ENCODE measurements at places on chromosomes 2 and 18.

GRCh38 chr2:78263571-78263970 lies 741.4 kb upstream of the LRRTM4 start:
- no peak for DNase-seq

- no peak for DNase-seq
Measured at GRCh38 chr2:143623231-143623908, 494.2 kb downstream of the ARHGAP15 start.

DNA sequence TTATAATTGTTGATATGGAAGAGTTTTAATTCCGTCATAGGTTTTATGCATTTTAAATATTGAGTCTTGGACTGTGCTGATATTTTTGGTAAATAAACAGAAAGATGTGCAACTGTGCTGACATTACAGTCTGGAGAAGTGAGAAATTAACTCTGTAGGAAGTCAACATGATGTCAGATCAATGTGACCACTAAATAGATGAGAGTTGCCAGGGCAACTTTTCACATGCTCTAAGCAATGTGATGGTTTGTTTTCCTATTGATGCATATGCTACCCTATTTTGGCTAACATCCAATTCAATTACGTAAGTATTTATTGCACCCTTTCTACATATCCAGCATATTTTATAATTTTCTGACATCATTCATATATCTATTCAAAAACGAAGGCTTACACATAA lies 1109.3 kb downstream of the TSN start:
- no peak for DNase-seq

DNA sequence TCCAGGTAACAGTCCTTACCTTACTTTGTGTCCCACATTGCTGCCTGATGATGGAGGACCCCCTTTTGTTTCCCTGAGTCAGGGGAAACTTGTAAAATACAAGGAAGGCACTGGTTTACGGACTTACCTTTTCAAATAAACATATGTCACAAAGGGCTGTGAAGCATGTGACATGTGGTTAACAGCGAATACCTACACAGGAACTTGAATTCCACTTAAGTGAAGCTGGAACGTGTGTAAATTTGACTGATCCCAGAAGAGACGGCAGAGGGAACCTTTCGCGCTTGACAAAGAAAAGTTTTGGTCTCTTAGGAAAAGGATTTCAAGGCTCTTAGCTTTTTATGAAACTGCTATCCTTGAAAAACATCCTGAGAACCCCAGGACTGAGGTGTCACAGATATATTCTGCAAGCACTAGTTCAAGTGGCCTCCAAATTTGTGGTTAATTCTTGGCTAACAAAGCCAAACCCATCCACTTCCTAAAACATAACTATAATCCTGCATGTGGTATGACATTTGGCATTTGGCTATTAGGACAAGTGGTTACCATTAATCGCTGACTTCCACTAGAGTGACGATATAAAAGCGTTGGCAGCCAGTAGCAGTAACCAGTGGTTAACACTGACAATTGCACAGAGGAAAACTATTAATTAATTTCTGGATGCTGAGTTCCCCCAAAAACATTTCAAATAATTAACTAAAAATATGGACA lies 55.6 kb downstream of the ITGB6 start:
- no peak for DNase-seq

DNA sequence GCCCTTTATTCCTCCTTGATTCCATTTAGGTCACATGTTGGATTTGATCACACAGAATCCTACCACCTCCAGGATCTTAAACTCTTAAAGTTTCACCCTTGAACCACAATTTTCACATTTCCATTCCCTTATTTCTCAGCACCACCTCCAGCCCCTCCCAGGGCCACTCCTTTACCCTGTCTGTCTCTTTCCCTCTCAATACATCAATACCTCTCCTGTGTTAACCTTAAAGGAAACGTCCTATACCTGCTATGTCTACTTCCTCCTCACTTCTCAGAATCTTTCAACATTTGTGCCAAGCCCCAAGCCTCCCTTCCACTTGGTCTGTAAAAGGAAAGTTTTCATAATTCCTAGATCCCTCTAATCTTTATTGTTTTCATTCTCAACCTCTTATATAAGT lies 158.8 kb downstream of the BAZ2B start:
- DNase-seq = no peak

GRCh38 chr2:120383191-120383590 lies 37.3 kb downstream of the INHBB start:
- DNase-seq = no peak

DNA sequence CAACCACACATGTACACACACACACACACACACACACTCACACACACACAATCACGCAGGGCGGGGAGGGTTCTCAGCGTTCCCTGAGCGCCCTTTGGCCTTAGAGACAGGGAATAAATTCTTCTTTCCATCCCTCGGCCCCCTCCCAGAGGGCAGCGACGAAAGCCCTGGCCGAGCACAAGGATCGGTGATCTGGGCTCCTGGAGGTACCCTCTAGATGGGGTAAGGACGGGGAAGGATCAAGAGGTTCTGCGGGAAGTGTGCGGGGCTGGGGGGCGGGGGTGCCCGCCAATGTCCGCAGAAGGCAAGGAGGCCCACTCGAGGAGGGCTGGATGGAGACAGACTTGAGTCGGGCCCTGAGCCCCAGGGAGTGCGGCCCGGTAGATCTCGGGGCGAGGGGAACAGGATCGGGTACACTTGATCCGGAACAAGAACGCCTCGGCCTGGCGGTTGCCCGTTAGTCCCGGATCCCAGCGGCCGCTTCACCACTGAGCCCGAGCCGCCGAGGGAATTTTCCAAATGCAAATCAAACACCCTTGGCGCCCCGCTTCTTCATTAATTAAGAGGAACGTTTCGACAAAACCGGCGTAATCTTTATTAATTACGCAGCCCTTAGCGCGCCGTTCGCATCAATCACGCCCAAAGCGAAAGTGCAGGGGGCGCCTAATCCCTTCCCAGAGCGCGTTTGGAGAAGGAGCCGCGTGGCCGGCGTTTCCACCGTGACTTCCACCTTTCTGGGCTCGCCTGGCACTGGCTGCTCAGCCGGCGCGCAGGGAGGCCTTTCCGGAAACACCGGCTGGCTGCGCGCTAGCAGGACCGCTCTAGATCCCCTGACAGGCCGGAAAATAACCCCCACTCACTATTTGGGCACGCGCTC lies 7.0 kb upstream of the PAX3 start:
- peak; percentile 60 for DNase-seq

GRCh38 chr18:47249314-47249981 lies 2.0 kb downstream of the SKOR2 start:
- DNase-seq = no peak

DNA sequence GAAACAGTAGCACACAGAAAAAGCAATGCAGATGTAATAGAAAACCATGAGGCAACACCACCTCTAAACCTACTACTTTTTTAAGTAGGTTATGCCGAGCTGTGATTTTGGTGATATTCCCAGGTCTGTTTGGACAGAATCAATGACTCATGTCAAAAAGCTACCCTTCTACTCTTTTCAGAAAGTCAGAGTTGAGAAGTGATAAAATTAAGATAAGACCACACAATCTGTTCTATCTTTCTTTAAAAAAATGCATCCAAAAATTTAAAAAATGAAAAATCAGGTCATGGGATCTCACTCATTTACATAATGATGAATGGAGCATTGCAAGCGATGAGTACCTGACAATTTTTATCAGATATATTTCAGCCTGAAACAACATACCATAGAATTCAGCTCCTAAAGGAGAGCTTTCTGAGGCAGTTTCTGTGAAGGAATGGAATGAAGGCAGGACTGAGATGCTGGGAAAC lies 826.3 kb downstream of the BCL11A start:
- DNase-seq = no peak

Measured in D341Med (cell line).